Adrenal gland (tissue), 19 donors: ENCODE measurements at places on chromosomes 5 and 9. TPM values are rescaled to one million over a fixed set of nuclear protein-coding genes. Genes with fewer than 3 reads are reported as not detected.

The FLT4 gene
- polyA plus RNA-seq = 3.3 TPM

The TTC23L gene
- 4.8 TPM for polyA plus RNA-seq

The C5orf58 gene
- polyA plus RNA-seq = 0.80 TPM

The IL13 gene
- polyA plus RNA-seq = 0.10 TPM

The FCHO2 gene
- polyA plus RNA-seq = 5.1 TPM

The SMIM33 gene
- polyA plus RNA-seq = not detected

The C6 gene
- polyA plus RNA-seq = 1.8 TPM

The NKD2 gene
- polyA plus RNA-seq = 0.92 TPM

The LECT2 gene
- polyA plus RNA-seq = not detected

The RANBP17 gene
- polyA plus RNA-seq = 14.7 TPM

The SLC6A3 gene
- not detected for polyA plus RNA-seq

DNA sequence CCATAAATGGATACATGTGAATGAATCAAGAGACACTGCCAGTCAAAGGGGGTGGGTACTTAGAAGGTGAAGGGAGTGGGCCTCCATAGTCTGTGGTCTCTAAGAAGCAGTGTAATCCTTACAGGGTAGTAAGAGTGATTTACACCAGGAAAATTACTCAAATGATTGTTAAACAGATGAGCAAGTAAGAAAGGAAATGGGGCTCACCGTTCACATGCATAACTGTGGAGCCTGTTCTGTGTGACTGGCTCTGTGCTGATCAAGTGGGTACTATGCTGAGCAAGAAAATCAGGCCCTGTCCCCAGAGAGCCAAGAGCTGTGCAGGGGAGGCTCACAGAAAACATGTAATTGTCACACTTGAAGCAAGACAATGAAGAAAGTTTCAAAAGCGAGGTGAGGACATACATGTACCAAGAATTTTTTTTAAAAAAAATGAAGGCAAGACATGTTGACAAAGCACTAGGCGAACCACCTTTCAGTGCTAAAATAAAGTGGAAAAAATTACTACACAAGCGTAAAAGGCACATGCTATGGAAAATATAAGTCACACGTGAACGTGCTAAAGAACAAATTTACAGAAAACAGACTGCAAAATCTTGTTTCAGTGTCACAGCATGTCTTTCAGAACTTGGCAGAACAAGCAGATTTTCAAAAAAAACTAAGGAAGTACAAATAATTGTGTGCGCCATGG is 2.5 kb downstream of the BTNL8 start:
- no peak for DNase-seq

GRCh38 chr5:2718115-2718514 is 33.4 kb downstream of the IRX2 start:
- DNase-seq = no peak

GRCh38 chr5:55146080-55146479 is 13.9 kb upstream of the GPX8 start:
- no peak for DNase-seq

DNA sequence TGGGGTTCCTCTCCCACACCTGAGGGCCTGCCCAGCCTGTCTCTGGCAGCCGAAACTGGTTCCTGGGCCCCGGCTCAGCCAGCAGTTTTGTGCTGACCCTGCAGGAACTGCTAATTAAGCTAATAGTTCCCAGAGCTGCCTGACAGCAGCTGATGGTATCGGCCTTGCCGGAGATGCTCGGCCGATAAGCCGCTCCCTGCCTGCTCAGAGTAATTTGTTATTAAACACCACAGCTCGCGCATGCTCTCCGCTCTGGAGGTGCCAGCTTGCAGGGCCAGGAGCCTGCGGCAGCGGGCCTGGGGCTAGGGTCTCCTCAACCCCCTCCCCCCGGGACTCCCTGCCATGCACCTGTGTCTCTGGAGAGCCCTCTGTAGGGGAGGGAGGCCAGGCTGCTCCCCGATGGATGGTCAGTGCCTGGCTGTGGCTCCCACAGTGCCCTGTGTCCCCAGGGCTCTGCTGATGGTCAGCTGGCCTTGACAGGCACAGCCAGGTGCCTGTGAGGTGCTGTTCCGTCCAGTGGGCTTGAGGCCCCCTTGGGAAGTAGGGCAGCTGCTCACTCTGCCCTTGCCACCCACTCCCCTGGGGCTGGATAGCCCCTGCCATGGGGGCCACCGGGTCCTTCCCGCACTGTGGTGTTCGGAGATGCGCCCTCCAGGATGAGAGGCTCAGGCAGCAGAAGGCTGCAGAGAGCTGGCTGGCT is 41.7 kb downstream of the RXRA start:
- peak; percentile 80 for DNase-seq

GRCh38 chr5:45862763-45863162 is 166.6 kb upstream of the HCN1 start:
- DNase-seq = no peak

DNA sequence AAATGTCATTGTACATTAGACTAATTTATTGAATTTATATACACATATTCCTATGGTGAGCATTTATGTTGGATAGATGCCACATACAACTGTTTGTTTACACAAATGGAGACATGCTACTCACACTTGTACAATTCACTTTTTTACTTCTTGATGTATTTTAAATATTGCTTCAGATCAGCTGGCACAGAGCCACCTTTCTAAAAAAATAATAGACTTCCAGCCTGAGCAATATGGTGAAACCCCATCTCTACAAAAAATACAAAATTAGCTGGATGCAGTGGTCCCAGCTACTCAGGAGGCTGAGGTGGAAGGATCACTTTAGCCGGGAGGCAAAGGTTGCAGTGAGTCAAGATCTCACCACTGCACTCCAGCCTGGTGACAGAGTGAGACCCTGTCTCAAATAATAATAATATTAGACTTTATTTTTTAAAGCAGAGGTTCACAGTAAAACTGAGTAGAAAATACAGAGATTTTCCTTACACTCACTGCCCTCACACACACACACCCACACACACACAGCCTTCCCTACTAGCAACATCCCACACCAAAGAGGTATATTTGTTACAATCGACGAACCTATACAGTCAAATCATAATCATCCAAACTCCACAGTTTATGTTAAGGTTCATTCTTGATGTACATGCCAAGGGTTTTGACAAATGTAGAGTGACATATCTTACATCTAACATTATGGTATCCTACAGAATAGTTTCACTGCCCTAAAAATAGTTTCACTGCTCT is 16.5 kb upstream of the ADRB2 start:
- DNase-seq = no peak

DNA sequence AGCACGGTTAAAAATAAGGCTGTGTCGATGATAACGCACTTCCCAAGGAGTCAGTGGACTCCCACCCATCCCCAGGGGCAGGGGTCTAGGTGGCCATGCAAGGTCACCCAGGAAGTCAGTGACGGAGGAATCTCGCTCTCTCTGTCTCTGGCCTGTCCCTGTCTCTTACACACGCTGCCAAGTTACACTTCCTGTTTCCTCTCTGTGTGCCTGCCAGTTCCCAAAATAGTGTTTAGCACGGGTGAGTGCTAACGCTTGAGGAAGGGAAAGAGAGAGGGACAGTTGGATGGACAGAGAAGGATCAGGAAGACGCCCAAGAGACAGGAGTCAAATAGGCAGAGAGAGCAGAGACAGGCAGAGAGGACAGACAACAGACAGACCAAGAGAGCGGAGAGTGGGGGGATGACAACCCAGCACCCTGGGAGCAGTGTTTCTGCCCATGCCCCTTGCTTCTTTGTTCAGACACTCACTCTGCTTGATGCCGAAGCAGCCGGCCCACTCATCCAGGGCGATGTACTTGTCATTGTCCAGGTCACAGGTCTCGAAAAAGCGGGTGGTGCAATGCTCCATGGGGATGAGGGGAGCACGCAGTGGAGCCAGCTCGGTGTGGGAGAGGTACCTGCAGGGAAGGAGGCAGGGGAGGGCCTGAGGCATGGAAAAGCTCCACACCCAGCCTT is 23.0 kb downstream of the SPARC start:
- DNase-seq = peak; percentile 48

GRCh38 chr9:71509054-71509453 is 259.3 kb downstream of the CEMIP2 start:
- DNase-seq = no peak

DNA sequence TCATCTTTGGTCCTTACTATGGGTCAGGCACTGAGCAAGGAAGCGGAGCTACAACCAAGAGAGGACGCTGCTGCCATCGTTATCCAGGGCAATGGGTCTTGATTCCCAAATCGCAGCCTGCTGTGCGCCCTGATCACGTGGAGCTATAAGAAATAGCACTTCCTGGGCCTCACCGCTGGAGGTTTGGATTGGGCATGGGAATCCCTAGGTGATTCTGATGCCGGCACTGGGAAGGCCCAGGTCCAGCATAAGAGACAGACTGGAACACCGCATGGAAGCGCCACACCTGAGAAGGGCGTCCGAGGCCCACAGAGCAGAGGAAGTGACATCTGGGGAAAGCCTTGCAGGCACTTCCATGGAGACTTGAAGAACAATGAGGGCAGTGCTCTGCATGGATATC is 3.0 kb downstream of the IL17B start:
- no peak for DNase-seq

DNA sequence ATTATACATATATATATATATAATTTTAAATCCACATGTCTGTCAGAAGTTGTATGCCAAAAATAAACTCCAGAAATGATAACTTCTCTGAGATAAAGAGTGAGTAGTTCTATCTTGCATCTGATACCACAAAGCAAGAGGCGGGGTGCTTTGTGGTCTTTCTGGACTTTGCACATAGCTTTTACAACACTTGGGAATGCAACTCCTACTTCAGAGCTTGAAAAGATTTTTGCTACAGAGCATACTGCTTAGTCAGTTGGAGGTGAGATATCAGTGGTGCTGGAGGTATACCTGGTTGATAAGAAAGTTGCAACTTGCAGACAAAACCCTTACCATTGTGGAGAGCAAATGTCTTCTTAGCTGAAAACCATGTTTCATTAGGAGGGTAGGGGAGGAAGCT is 1384.5 kb upstream of the NUDT12 start:
- no peak for DNase-seq

GRCh38 chr5:148202531-148203203 is at the start of gene SPINK6:
Gene SPINK6 (plus strand): TSS chr5:148203042. CDS start chr5:148203097, 55 bp downstream.
- DNase-seq = no peak

DNA sequence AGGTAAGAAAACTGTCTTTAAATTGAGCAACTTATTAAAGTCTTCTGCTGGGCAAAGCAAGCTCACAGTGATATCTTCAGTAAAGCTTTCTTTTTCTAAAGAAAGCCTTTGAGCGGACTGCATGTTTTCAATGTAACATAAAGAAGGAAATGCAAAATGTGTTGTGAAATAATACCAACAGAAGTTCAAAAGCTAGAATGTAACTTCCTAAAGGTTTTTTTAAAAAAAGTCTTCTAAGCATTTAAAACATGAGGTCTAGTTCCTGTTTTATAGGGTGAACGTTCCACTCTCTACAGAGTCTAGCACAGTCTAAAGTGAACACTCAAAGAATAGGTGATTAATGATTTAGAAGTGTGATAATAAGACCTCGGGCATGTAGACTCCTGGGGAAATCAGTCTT is 62.9 kb downstream of the DENND1A start:
- DNase-seq = no peak

DNA sequence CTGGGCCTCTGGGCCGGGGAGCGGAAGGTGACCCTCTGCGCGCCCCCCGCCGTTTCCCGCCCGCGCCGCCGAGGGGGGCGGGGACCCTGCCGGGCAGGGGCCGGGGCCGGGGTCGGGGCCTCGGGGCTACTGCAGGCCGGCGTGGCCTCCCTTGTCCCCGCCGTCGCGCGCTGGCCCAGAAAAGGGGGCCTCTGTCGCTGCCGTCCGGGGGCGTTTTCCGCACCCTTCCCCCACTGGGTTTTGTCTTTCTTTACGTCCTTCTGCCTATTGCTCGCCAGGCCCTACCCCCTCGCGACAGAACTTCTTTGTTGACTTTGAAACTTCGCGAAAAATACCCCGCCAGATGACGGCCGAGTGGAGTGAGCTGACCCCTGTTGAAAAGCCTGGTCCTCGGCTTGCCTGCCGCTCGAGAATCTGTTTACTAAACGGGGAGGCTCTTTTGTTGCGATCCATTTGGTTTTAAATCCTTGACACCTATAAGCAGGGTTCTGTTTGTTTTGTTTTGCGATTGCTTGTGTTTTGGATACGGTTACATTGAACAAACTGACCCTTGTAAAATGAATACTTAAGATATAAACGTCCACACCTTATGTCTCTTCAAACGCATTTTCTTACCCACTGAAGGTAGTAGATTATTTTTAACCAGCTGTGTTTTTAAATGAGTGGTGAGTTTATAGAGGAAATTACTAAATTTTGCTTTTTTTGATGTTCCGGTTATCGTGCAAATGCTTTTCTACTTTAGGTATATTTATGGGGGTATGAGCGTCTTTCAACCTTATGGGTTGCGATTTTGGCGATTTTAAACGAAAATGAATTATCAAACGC is 765 bp downstream of the MARCHF6 start:
- DNase-seq = peak; percentile 48

DNA sequence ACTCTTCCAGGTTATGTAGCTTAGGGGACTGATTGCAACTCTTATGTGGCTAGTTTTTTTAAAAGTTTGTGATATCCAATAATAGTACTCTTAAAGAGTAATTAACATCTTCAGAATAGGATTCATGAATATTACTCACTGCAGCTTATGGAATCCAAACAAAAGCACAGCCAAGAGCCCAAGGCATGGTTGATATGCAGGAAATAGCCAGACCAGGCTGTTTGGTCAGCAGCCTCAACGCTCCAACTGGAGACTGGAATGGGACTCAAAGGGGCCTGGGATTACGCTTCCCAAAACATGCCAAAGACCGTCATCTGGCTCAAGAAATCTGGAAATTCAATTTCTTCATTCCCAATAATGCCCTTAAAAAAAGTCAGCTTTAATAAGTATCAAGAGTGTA is 268.6 kb downstream of the SEC61B start:
- DNase-seq = no peak

DNA sequence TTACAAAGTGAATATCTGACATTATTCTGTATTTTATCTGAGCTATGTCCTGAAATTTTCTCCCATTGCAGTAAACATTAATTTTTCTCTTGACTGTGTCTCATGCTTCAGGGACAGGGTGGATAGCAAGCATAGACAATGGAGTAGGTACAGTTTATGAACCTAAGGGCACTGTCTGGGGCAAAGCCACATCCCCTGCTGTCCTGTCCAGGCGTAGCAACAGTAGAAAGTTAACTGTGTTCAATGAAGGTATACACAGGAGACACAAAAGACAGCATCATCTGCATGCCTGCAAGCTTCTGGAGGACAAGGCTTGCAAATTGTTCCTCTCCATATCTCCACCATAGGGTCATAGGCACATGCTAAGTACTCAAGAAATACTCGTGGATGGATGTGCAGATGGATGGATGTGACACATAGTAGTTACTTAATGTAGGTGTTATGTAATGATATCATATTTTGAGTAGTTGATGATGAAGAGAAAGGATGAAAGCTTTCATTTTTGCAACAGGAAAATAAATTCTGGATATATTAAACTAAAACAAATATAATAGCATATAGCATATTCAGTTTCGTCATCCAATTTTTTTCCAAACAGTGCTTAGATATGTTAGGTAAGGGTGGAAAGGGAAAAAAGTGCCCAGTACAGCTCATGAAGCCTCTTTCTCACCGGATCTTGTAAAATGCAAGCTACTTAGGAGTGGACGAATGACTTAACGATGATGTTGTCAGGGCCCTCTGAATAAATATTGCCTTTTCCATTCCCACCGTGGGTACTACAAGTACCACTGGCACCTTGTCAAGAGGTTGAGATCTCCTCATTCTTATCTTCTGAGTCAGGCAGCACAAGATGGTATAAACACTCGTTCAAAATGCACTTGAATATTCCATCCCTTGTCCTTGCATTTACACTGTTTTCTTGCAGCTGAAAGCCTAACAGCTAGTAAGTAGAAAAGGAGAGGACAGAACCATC is 19.9 kb upstream of the ZSWIM6 start:
- DNase-seq = no peak

GRCh38 chr9:135010921-135011320 is 76.5 kb upstream of the OLFM1 start:
- no peak for DNase-seq
